ENCODE measurements at places on chromosomes 12 and 14. TPM values are rescaled to one million over a fixed set of nuclear protein-coding genes. Genes with fewer than 3 reads are reported as not detected.
A peak's percentile ranks its signal among the peaks of the same experiment; 100 is the strongest.

IL26 gene
- polyA plus RNA-seq: not detected

- no peak for DNase-seq
Observed at GRCh38 chr12:19833775-19834501, 394.6 kb downstream of the AEBP2 start.

GRCh38 chr12:130523863-130524614 lies 186.4 kb downstream of the PIWIL1 start:
- DNase-seq: no peak

DNA sequence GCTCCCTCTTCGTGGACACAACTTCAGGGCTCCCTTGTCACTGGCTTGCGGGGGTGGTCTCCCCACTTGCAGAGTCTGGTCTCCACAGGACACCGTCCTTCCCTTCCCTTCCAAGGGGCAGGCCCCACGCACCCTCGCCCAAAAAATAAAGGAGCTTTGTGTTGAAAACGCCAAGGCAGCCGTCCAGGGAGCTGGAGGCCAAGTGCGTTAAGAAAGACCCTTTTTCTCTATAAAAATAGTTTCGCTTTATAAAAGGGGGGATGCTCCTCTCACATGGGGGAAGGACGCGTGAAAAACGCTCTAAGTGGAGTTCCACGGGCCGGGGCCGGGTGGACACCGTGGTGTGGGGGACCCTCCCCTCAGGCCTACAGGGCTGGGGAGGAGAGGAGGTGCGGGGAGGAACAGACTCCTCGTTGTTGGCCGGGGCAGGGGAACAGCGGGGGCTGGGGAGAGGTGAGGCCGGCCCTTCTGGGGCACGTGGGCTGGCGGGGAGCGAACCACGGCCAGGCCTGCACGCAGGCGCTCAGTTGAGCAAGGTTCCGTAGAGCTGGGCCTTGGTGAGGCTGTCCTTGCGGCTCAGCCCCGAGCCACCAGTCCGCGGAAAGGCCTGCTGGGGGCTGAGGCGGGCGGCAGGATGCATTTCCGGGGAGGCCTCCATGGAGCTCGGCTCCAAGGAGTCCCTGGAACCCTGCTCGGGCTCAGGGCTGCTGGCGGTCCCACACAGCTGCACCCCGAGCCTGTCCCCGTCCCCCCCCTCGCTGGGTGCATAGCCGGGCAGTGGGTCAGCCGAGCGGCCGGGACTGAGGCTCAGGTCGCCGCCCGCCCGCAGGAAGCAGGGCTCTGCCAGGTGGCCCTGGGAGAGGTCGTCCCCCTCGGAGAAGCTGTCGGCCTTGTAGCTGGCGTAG lies 49.5 kb downstream of the BEGAIN start:
- DNase-seq: peak; percentile 57

NOPCHAP1 gene
- 5.0 TPM for polyA plus RNA-seq
